Aorta (tissue), 5 donors: ENCODE measurements at places on chromosomes 7 and 10. TPM values are rescaled to one million over a fixed set of nuclear protein-coding genes. Genes with fewer than 3 reads are reported as not detected.

The CDK6 gene
- total RNA-seq: 17.3 TPM

The CFTR gene
- total RNA-seq: 0.29 TPM

DNA sequence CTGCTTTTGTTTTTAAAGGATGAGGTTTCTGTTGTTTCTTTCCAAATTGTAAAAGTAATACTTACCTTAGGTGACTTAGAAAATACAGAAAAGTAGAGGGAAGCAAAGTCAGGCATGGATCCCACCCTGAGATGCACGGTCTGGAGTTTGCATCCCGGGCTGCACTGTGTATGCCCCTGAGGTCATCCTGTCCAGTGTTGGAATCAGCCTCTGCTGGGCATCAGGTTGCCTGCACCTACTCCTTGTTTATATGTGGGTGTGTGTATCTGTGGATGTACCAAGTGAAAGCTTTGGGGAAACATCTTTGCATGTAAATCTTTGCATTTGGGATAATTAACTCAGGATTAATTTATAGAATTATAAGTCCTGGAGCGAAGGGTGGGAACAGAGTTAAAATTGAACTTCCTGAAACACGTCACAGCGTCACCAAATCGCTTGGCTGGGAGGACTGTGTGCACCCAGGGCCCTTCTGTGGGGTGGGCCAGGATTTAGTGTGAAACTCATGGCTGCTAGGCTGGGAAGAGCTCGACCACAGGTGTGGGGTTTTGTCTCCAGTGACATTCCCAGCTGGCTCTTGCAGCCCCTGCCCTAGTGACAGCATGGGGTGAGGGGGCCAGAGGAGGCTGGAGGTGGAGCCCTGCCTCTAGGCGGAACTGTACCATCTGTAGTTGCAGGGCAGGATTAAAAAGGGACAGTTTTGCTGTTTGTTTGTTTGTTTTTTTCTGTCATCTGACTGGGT is 27.9 kb downstream of the GTF2IRD1 start:
- no peaks in the 10 kb centered on the region for H3K36me3 ChIP-seq
- no peak overlapping the region for H3K27ac ChIP-seq
- H3K4me1 ChIP-seq: no peaks in the 10 kb centered on the region
- H3K27me3 ChIP-seq: no peaks in the 10 kb centered on the region
- no peak for DNase-seq

DNA sequence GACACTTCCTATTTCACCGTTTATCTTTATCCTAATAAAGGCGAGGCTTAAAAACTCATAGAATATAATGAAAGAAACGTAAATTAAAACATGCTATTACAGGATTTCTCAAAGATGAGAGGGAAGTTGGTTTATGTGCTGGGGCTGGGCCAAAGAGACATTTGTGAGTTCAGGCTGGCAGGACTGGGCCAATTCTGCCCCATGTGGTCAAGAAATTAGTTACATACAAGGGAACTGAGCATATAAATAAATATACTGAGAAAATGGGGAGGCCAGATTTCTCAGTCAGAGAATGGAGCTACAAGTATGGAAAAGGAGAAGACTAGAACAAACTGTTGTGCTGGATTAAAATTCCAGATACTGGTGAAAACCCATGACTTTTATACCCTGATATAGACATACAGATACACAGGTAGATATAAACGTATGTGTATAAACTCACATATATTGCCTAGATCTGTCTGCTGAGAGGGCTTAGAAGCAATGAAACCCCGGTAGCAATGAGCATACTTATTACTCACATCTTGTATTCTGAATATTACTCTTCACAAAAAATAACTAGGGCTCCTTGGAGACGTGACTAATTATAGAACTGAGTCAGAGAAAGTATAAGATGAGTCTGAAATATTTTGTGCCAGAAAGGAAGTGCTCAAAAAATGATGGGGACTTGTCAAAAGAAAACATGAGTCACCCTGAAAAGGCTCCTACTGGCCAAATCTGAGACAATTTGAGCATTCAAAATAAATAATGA is 155.7 kb upstream of the FGFR2 start:
- no peak overlapping the region for H3K4me3 ChIP-seq
- no peaks in the 10 kb centered on the region for H3K4me1 ChIP-seq
- no peaks in the 10 kb centered on the region for H3K36me3 ChIP-seq
- H3K27me3 ChIP-seq: no peaks in the 10 kb centered on the region

DNA sequence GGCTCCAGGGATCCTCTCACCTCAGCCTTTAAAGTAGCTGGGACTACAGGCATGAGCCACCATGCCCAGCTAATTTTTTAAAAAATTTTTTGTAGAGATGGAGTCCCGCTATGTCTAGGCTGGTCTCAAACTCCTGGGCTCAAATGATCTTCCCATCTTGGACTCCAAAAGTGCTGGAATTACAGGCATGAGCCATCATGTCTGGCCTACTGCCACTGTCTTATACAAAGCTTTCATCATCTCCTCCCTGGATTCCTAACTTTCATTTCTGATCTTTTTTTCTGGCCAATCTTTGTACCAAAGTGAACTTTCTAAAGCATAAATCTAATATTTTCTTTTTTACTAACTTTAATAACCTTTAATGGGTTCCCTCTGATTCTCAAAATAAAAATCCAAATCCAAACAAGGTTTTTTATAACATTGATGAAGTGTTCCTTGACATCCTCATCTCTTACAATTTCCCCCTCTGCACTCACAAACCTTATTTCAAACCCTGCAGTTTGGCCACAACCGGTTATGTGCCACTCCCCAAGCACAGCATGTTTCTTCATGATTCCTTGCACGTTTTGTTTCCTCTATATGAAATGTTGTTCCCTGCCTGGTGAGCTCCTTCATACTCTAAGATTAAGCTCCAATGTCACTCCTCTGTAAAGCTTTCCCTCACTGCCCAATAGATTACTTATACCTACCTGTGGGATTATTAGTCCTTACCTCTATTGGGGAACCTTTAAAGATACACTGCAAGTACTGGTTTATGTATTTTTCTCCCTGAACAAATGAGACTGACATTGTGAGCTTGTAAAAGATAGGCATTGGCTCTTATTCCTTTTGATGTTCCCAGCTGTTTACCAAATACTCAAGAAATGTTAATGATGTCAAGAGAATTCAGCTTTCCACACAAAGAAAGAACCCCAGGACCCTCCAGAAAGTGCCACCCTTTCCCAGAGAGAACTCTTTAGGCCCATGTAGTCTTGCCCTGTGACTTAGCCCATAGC is 101.7 kb downstream of the HOXA1 start:
- H3K27ac ChIP-seq: no peak overlapping the region
- no peak overlapping the region for H3K4me3 ChIP-seq
- H3K36me3 ChIP-seq: no peaks in the 10 kb centered on the region
- DNase-seq: no peak
- H3K27me3 ChIP-seq: no peaks in the 10 kb centered on the region

- DNase-seq: no peak
- no peak overlapping the region for H3K27ac ChIP-seq
- no peak overlapping the region for H3K4me3 ChIP-seq
- H3K27me3 ChIP-seq: no peaks in the 10 kb centered on the region
- no peaks in the 10 kb centered on the region for H3K36me3 ChIP-seq
- H3K4me1 ChIP-seq: no peaks in the 10 kb centered on the region
Observed at GRCh38 chr7:129166745-129167144, 21.7 kb upstream of the SMO start.

- H3K27ac ChIP-seq: no peak overlapping the region
- H3K4me1 ChIP-seq: no peaks in the 10 kb centered on the region
- no peaks in the 10 kb centered on the region for H3K27me3 ChIP-seq
- H3K4me3 ChIP-seq: no peak overlapping the region
- peaks cover 6% of the 10 kb centered on the region for H3K36me3 ChIP-seq
Observed at GRCh38 chr10:11854301-11854700, 31.1 kb downstream of the PROSER2 start.
